ENCODE measurements at places on chromosomes 13 and 19.
A peak's percentile ranks its signal among the peaks of the same experiment; 100 is the strongest.

GRCh38 chr13:55497486-55497885 is 1643.2 kb upstream of the PRR20A start:
- DNase-seq = no peak

DNA sequence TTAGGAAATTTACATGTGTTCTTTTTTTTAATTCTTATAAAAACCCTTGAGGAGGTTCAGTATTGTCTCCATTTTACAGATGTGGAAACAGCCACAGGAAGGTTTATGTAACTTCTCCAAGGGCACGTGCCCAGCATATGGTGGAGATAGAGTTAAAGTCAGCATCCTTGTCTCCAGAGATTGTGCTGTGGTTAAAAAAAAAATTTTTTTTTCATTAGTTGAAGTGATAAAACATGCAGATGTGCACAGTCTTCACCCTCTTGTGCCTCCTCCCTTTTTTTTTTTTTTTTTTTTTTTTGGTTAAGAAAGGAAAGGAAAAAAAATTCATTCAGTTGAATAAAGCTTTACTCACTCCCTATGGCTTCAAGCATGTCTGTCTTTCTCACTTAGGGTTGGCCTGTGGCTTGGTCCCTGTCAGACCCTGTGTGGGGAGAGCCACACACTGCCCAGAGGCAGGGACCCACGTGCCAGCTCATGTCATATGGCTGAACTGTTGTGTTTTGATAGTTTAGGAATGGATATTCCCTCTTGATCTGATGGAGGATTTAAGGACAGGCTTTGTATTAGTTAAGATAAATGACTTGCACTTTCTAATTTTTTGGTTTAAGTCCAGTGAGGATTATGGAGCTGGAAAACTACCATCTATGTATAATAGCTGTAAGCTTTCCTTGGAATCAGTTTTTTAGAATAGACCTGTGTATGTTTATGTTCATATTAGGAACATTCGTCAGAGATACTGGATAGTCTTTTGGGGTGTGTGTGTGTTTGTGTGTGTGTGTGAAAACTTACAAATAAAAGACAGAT is 19.3 kb downstream of the RNASEH2B start:
- no peak for DNase-seq

- no peak for DNase-seq
Measured at GRCh38 chr13:113183450-113184129, 24.9 kb downstream of the PCID2 start.

DNA sequence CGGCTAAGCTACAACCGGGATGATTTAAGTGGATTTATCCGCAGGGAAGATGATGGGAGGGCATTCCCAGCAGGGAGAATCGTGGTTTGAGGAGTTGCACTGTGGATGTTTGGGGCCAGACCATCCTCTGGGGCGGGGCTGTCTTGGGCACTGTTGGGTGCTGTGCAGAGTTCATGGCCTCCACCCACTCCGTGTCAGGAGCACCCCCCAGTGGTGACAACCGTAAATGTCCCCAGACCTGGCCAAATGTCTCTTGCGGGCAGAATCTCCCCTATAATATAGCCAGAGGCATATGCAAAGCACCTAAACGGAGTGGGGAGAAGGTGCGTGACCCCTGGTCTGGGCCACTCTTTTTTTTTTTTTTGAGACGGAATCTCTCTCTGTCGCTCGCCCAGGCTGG is 40.2 kb downstream of the SMIM24 start:
- DNase-seq = peak; percentile 29

DNA sequence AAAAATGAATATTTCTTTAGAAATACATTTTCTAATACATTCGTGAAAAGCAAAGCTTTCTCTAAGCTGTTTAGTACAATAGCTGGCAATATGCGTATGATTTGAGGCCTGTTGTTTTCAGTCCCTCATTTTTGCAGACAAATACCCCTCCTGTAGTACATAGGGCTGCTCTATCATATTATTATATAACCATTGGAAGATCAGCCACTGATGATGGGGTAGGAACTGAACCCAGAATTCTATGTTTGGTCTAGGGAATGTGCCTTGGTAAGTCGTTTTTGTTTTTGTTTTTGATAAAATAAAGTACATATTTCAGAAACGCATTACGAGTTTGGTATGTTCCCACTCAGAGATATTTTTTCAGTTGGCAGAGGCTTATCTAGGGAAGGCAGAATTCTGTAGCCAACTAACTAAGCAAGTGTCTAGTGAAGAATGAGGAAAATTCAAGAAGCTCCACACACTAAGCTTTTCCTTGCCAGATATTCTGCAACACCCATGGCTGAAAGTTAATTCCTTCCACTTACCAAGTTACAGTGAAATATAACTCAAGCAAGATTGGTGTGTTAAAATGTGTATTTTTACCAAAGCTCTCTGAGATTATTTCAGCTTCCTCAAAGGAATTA is 656.9 kb upstream of the MIR17HG start:
- no peak for DNase-seq

DNA sequence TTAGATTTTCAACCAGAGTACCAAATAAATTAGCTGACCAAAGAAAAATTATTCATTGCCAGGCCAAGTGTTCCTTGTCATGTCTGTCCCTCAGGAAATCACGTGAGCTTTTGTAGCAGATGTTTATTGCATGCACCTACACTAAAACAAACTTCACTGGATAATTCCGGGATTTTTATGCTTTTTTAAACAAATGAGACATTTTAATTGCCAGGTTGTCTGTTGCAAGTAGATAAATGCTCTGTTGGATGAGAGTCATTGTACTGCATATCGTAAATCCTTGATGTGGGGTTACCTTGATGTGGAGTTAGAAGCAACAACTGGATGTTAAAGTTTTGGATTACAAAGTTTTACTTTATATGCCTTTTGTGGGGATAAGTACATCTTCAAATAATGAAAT is 1187.7 kb upstream of the PCDH9 start:
- no peak for DNase-seq

- no peak for DNase-seq
Measured at GRCh38 chr13:97849305-97849704, 104.2 kb upstream of the IPO5 start.

- DNase-seq = no peak
Measured at GRCh38 chr19:16797876-16798275, 31.3 kb upstream of the SIN3B start.

Measured in T-helper 17 cell (primary cell).